Stomach (tissue), 19 donors: ENCODE measurements at places on chromosomes 5 and 9. TPM values are rescaled to one million over a fixed set of nuclear protein-coding genes. Genes with fewer than 3 reads are reported as not detected.

The TSLP gene
- 2.6 TPM for total RNA-seq

DNA sequence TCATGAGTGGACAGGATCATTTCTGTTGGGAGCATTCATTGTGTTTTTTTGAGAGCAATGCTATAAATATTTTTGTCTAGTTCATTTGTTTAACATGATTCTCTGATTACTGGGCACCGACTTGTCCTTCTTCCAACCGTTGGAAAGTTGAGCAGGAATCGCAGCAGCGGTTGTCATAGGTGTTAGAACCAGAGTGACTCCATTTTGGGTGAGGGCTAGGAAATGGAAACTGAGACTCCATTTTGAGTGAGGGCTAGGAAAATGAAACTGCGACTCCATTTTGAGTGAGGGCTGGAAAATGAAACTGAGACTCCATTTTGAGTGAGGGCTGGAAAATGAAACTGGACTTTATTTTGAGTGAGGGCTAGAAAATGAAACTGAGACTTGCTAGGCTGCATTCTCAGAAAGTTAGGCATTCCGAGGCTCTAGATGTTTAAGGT lies 100.6 kb downstream of the ICE1 start:
- DNase-seq: peak; percentile 45

DNA sequence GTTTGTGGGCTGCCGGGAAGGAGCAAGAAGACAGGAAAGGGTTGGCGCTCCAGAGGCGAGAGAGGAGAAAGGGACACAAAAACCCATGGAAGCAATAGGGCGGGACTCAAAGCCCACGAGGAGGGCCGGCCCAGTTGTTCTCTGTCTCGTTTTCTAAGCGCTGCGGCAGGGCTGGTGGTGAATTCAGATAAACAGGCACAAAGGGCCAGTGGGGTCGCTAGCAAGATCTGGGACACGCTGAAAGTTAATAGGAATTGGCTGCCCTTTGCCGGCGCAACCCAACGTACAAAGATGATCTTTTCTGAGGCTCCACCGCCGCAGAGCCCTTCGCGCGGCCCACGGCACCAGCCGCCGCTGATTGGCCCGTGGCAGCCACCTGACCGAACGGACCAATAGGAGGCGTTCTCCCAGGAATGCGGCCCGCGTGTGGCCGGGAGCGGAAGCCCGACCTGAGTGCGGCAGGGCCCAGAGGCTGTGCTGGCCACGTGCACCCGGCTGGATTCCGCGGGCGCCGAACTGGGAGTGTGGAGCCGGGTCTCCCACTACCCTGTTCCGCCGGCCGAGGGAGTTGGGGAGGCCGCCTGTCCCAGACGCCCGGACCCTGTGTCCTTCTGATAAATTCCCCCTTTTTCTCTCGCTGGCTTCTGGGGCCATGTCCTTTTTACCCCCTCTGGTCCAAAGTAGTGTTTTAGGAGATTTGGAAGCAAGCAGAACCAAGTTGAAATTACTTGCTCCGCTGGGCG lies 16.8 kb upstream of the NSD1 start:
- peak; percentile 89 for DNase-seq

The PCDHGA11 gene
- total RNA-seq: 6.6 TPM

DNA sequence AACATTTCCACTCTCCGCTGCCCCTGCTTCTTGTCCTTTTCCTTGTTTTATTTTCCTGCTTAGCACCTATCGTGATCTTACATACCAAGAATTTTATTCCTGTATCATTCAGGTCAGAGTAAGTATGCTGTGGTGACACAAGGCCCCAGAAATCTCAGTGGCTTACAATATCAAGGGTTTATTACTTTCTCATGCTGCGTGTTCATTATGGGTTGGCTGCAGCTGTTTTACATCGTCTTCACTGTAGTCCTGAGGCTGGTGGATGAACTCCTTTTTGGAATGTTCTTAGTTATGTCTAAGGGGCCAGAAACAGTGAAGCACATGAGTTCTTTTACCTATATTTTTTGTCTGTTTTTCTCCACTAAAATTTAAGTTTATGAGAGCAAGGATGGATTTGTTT lies 51.2 kb downstream of the FCHO2 start:
- no peak for DNase-seq

GRCh38 chr5:56310711-56311204 lies 77.6 kb upstream of the ANKRD55 start:
- no peak for DNase-seq

DNA sequence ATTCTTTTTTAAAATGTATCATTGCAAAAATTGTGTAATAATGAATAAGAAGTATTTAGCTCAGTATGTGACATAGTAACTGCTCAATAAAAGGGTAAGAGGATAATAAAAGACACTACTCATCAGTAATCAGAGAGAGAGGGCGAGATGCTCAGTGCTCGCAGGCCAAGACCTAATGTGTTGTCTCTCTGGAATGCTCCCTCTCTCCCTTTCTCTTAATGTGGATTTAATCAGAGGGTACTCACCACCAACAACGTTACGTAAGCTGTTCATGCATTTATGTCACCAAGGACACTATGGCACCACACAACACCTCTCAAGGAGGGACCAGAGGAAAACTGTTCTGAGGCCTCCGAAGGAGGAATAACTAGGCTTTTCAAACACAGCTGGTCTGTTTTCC lies 42.5 kb downstream of the WHRN start:
- no peak for DNase-seq
